Purkinje cell (primary cell): ENCODE measurements at places on chromosomes 2 and 18. TPM values are rescaled to one million over a fixed set of nuclear protein-coding genes. Genes with fewer than 3 reads are reported as not detected.

Gene CYP27C1
- polyA plus RNA-seq = not detected in 2 replicates

Gene C2orf66
- polyA plus RNA-seq = 1.8 TPM in 1 of 2 replicates, not detected in the other

Gene TUBB8B
- not detected in 2 replicates for polyA plus RNA-seq

Gene TBR1
- 16.6 TPM in 1 of 2 replicates, not detected in the other for polyA plus RNA-seq

Gene PTH2R
- 1.2 TPM in 1 of 2 replicates, not detected in the other for polyA plus RNA-seq

Gene MTA3
- polyA plus RNA-seq = 9.6 and 19.2 TPM in 2 replicates
